ENCODE measurements at places on chromosomes 11 and 22.

- DNase-seq, result no peak
These were observed 321.6 kb downstream of the AASDHPPT start for GRCh38 chr11:106399076-106399511.

GRCh38 chr11:16880184-16880801 is 133.9 kb downstream of the PLEKHA7 start:
- no peak for DNase-seq

GRCh38 chr22:39292031-39292462 is 27.4 kb downstream of the RPL3 start:
- DNase-seq, result no peak

GRCh38 chr11:46369458-46370152 is 11.9 kb upstream of the MDK start:
- DNase-seq, result peak; percentile 34

DNA sequence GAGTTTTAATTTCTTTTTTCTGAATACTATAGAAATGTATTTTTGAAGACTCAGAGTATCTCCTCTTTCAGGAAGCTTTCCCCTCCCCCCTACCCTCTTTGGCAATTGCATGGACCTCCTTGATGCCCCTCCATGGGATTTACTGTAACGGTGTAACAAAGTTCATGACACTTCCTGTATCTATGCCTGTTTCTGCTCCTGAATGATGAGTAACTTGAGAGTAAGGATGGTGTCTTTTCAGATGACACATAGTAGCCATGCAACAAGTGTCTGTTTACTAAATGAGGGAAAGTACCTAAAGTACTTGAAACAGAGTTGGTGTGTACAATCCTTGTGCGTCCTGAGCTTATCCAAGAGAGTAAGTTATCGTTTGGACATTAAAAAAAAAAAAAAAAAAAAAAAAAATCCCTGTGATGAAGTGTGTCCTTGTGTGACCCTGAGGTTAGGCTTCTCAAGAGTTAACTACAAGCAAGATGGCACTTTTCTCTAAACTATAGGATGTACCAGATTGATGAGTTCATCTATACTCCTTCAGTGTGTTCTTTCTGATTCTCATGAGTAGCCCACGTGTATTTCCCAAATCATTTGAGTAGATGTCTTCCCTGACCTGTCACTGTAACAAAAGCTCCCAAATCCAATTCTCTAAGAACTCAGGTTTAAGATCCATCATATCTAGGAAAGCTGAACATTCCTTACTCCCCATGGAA is 7.4 kb downstream of the ETS1 start:
- no peak for DNase-seq

DNA sequence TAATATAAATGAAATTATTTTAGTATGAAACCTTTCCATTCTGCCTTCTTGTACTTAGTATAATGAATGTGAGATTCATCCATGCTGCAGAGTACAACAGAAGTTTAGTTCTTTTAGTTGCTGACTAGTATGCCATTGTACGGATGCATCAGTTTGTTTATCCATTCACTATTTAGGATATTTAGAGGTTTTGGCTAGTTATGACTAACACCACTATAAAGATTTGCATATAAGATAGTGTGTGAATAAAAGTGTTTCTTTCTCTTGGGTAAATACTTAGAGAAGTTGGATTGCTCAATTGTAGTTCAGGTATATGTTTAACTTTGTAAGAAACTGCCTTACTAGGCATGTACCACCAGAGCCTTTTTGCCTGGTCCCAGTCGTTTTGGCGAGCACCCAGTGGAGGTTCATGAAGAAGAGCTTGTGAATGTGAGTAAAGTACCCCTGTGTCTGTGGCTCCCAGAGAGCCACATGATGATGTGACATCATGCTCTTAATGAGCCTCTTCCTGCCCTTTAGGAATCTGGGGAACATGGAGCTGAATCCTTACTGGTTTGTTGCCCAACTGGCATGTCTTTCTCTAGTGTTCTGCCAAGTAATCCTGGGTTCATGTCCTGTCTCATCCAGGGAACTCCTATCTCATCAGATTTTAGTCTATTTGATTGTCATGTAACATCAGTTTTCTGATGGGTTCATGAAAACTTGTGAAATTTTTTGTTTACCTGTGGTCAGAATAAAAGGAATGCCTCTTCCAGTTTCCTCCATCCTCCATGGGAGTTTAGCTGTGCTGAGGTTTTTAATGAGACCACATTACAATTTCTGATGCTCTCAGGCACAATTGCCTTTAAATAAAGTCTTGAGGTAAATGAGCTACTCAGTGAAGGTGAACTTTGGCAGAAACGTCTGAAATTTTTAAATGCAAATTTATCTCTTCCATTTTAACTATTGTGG is 234.8 kb downstream of the CASP12 start:
- DNase-seq, result no peak

DNA sequence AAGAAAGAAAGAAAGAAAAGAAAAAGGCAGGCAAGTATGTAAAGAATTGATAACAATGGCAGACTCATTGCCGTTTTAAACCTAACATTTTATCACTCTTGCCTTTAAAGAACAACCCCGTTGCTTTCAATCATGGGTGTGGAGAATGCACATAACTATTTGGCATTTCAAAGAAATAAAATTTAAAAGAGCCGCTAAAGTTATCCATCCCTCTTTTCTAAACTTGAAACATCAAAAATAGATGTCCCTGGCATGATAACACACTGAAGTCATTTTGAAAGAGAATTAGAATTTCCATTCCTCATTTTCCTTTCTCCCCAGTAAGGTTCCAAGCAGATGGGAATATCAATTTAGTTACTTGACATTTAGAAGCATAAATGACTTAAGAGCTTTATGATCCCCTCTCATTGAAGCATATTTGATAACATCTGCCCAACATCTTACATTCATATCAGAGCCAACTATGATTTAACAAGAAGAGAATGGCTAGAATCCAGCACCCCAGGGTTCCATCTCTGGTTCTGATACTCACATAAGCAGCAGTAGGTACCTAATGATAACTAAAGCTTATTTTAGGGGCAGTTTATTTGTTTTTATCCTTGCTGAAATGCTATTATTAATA is 529.6 kb upstream of the LRRC4C start:
- DNase-seq, result no peak

- DNase-seq, result no peak
These were observed 13.0 kb downstream of the BCR start for GRCh38 chr22:23193196-23193827.

DNA sequence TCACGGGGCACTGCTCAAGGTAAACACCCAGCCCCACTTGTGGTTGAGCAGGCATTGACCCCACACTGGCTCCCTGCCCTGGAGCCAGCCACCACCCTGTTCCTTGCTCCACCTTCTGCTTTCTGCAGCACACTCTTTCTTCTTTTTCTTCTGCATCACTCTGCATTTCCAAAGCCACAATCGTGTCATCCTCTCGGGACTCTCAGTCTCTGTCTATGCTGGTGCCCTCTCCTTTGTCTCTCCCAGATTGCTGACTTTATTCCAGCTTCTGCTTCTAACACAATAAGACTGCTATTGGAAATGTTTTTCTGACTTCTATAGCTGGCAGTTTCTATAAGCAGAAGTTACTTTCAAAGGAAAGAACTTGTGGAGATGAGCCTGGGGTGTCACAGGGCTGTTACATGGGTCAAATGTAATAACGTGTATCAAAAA is 14.4 kb downstream of the GRAP2 start:
- DNase-seq, result no peak

DNA sequence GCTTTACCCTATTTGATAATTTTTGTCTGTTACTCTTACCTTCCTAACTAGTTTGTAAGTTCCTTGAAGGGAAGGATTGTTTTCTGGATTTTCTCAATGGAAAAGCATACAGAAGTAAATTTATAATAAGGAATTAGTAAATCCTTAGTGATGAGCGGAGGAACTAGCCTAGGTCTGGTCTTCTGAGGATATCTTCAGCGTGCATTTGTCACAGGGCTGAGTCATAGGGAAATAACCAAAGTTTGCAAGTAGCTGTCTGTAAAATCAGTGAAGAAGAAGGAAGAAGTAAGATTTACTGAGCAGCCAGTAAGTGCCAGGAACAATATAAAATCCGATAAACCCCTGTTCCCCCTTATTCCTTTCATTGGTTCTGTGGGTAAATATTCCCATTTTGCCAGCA is 162.7 kb upstream of the SORL1-AS1 start:
- DNase-seq, result no peak

GRCh38 chr11:1823376-1824220 is 11.2 kb upstream of the SYT8 start:
- no peak for DNase-seq

GRCh38 chr11:88066090-88066489 is 109.2 kb downstream of the RAB38 start:
- no peak for DNase-seq

DNA sequence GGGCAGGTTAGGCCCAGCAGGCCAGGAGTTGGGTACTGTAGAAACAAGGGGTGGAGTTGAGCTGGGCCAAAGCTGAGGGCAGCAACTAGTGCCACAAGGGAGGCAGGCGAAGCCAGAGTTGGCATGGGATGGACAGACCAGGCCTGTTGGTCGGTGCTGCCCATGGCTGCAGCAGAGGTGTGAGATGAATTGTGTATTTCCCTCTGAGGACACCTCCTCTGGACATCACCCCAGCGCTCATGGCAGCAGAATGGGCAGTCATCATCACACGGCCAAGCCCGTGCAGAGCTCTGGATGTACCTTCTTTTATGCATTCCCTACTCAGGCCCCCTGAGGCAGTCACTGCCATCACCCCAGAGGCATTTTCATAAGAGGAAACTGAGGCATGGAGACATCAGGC is 20.3 kb downstream of the TAB1 start:
- no peak for DNase-seq

GRCh38 chr22:40189997-40190396 is 12.3 kb downstream of the TNRC6B start:
- DNase-seq, result no peak

DNA sequence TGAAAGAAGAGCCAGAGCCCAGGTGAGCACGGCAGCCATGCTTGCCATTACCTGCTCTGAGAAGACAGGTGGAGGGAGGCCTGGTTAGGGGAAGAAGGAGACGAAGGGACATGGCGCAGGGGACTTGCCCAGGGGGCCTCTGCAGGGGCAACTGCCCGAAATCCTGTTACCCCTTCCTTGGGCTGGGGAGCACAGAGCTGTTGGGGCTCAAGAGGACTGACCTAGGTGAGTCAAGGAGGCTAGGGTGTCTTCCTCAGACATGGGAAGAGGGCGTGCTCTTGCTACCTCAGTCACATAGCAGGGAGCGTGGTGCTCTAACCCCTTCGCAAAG is at the start of gene APOA5:
Gene APOA5 (minus strand): TSS at position 67 of the 331 bp plus-strand sequence. CDS start 19 bp downstream, at position 48.
- DNase-seq, result no peak

DNA sequence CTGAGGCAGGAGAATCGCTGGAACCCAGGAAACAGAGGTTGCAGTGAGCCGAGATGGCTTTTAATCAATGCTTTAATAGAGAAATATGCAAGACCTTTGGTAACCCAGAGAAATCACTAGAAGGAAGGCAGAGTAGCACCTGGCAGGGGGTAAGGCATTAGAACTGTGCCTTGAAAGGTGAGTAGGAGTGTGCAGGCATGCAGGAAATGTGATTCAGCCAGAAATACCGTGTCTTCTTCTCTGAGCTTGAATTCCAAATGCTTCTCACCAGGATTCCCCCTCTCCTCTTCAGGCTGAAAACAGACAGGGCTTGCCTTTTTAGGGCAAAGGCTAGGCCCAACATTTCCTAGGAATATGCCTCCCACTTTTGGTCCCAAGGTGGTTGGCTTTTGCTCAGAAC is 51.0 kb downstream of the OR4D9 start:
- no peak for DNase-seq

DNA sequence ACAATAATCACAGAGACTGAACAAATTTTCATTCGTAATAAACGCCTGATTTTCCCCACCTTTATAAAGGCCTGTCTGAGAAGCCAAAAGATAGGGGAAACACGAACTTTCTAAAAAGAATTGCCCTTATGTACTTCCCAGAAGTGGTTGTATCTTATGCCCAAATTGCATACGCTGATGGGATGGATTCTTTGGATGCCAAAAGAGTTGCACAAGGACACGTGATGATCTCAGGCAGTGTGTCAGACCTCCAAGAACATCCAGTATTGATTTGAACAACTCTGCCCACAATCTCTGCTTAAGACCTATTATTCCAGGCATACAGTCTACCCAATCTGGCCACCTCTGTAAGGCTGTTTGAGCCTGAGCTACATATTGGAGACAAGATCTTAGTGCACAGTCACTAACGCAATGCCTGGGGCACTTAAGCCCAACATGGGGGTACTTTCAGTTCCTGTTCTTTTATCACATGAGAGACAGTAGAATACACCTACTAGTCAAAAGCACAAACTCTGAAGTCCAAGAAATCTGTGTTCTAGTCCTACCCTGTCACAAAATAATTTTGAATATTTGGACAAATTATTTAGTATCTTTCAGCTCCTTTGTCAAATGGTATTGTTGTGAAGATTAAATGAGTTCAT is 38.9 kb downstream of the OR10A6 start:
- no peak for DNase-seq

- DNase-seq, result no peak
These were observed 238.8 kb upstream of the SYN3 start for GRCh38 chr22:33296941-33297340.

DNA sequence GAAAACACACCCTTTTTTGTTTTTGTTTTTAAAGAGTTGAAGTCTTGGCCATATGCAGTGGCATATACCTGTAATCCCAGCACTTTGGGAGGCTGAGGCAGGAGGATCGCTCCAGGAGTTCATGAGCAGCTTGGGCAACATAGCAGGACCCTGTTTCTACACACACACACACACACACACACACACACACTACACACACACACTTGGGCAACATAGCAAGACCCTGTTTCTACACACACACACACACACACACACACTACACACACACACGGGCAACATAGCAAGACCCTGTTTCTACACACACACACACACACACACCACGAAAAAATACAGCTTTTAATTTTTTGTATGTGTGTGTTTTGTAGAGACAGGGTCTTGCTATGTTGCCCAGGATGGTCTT is 54.5 kb downstream of the HIPK3 start:
- no peak for DNase-seq

- DNase-seq, result no peak
These were observed 63.2 kb upstream of the SNX19 start for GRCh38 chr11:130979386-130979972.

DNA sequence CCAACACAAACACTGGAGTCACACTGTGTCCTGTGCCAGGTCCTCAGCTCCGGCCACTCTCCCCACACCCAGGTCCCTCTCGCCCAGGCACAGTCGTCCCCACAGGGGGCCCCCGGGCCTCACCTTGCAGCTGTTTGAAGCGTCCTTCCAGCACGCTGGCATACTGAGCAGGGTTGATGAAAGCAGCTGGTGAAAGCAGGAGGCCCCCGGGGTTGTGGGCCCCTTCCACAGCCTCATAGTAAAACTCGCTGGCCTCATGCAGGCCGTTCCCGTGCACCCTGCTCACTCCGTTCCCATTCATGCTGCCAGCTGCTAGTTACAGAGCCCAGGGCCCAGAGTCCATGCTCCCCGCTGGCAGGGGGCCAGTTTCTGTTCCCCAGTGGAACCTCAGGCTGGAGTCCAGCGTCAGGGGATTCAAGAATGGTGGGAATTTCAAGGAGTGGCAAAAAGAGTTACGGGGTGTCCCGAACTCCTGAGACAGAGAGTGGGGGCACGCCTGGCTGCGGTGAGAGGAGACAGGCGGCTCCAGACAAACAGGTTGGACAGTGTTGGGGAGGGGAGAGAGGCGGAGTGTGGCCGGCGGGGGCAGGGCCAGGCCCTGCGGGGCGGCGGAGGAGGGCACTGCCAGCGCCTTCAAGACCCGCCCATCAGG is 10.6 kb downstream of the SPTBN2 start:
- no peak for DNase-seq

- no peak for DNase-seq
These were observed 43.6 kb downstream of the GALNT18 start for GRCh38 chr11:11577932-11578911.

Data from NCI-H1048 (cell line).